ENCODE measurements at places on chromosomes 6 and 20. TPM values are rescaled to one million over a fixed set of nuclear protein-coding genes. Genes with fewer than 3 reads are reported as not detected.

The C6orf118 gene
- total RNA-seq = not detected

The GDAP1L1 gene
- not detected for total RNA-seq

- no peak for DNase-seq
Measured at GRCh38 chr6:30685157-30686008, 1.1 kb downstream of the PPP1R18 start.

The TFAP2C gene
- not detected for total RNA-seq

The NOX3 gene
- total RNA-seq = not detected

- no peak for DNase-seq
Measured at GRCh38 chr6:126661646-126662045, 321.7 kb downstream of the CENPW start.

The BPIFB2 gene
- total RNA-seq = not detected

- no peak for DNase-seq
Measured at GRCh38 chr6:6503191-6503590, 85.3 kb upstream of the LY86 start.

All from natural killer cell (primary cell).